Neural progenitor cell (in vitro differentiated cells): ENCODE measurements at places on chromosomes 4 and X.

GRCh38 chrX:727738-728621, 97.4 kb downstream of the SHOX start:
- peak; percentile 65 for DNase-seq

- DNase-seq, result no peak
Observed at GRCh38 chr4:73187325-73187724, 71.3 kb downstream of the ANKRD17 start.

DNA sequence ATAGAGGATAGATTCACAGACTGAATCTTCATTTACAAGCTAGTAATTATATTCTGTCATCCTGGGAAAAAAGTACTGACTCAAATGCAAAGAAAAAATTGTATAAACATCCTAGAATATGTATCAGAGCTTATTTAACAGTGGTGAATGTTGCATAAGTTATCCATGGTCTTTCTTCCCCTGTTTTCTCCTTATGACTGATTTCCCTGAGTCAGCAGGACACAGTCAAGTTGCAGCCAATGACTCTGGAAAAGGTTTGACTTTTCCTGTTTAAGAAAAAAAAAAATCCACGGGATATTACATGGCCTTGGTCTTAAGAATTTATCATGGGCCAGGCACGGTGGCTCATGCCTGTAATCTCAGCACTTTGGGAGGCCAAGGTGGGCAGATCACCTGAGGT, 36.5 kb downstream of the INPP4B start:
- no peak for DNase-seq

DNA sequence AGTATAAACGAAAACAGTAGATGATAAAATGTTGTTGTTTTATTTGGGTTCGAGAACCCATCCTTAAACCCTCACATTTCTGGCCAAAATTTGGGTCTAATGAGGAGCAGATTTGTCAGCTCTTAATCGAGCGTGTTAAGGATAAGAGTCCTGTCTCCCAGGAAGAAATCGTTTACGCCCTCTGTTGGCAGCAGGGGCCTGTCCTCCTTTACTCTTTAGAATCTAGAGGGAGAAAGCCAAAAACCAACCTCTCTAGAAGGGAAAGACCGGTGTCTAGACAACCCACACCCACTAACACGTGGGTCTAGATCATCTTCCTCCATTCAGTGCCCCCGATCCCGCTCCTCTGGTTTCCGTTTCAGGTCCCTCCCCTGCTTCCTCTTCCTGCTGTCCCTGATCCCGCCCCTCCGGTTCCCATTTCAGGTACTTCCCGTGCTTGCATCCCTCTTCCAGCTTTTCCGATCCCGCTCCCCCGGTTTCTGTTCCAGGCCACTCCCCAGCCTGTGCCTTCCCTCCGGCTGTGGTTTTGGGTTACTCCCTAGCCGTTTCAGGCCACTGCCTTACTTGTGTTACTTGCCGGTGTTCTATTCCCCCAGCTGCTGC, 339.1 kb downstream of the PAPSS1 start:
- DNase-seq, result no peak

DNA sequence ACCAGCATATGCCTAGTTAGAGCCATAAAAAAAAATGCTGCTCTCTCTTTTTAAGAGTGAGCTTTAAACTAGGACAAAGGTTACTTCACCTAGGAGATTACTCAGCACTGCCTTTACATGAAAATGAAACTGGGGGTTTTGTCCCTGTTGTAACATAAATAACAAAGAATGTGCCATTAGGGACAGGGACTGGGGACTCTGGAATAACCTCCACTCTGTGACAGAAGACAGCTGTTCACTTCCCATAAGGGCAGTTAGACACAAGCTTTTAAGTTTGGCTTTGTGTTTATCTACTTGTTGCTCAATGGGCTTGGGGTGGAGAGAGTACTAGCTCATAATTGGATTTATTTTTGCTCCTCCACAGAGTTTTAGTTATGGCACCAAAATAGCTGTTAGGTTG, 11.9 kb downstream of the ENPEP start:
- DNase-seq, result no peak

DNA sequence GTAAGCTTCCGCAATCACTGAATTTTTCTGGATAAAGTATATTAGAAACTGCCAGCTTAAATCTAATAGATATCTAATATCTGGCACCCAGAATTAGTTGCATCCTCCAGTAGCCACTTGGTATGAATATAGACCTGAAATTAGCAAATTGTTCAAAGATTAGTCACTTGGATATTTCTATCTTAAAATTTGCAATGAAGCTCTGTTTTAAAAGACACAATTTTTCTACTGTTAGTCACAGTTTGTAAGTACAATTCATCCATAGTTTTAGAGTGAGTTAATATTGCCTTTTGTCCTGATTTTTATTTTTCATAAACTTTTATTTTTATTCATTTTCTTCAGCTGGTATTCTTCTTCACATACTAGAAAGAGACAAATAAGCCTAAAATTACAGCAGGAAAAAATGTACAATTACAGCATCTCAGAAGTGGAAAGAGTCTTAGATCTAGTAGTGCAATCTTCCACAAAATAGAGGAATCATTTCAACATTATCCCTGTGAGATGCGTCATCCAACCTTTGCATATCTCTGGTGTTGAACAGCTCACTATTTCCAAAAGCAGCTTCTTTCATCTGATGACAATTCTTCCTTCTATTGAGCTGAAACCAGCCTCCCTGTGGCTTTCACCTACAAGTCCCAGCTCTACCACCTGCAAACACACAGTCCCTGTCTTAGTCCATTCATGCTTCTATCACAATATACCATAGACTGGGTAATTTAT, 190.0 kb upstream of the AR start:
- no peak for DNase-seq

DNA sequence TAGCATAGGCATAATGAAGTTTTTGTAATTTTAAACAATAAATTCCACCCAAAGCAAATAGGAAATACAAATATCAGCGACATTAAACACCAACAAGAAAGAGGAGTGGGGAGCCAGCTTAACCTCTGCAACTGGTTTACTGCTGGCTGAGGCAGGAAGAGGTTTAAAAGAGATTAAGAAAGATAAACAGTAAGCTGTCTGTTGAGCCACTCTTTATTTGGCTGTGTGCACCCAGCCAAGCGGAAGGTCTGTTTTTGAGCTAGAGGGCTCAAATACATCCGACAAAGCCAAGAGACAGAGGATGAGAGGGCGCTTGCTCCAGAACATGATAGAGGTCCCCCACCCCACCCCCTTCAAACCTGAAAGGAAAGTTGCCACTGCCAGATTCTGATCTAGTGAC, 191.4 kb downstream of the MGST2 start:
- DNase-seq, result peak; percentile 91

- peak; percentile 47 for DNase-seq
Observed at GRCh38 chr4:78951862-78952472, 12.7 kb upstream of the PAQR3 start.

DNA sequence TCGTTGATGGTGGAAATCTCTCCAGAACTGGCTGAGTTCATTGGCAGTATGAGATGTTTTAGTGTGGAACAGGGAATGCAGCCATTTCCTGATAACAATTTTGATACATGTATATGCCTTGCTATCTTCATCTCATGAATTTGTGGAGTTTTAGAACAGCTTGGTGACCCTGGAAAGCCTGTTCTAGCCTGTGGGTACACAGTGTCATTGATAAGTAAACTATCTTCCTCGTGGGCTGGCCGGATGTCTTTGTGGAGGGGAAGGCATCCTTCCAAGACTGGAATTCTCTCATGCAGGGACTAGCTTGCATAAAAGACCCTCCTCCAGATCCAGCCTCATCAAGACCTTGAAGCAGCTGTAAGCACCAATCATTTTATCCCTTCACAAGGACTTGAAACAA, 40.2 kb upstream of the NUDT10 start:
- no peak for DNase-seq

DNA sequence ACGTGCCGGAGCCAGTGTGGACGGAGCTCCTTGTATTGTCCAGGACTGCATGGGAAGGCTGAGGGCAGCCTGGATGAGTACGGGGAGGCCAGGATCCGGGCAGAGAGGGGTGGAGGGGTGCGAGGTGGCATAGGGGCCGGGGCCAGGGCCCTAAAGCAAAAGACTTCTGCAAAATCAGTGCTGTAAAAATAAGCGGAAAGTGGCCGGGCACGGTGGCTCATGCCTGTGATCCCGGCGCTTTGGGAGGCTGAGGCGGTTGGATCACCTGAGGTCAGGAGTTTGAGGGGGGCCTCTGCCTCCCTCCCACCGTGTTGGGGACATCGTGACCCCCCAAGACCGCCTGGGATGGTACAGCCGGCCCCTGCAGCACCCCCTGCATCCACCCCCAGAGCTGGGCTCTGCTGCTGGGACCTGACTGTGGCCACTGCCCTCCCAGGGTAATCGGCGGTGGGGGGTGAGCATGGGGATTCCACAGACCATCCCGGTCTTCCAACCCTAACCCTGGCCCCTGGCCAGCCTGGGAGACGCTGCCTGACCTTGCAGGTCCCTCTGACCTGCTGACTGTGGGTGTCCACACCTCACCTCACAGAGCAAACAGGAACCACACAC, 23.4 kb upstream of the PLCXD1 start:
- no peak for DNase-seq
